ENCODE measurements at places on chromosomes 12 and 14.
A peak's percentile ranks its signal among the peaks of the same experiment; 100 is the strongest.

DNA sequence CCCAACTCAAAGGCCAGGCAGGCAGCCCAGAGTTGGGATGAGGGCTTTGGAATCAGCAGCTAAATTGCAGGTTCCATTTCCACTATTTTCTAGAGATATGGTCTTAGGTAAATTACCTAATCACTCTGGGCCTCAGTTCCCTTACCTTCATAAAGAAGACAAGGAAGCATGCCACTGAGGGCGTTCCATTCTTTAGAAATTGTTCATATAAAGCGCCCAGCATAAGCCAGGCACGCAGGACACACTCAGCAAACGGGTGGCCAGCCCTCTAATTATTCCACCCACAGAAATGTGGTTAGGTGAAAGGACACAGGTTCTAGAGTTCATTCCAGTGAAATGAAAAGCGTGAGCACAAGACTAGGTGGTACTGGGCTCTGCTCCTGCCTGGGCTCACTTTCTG is 87.9 kb upstream of the BCL11B start:
- no peak for DNase-seq

DNA sequence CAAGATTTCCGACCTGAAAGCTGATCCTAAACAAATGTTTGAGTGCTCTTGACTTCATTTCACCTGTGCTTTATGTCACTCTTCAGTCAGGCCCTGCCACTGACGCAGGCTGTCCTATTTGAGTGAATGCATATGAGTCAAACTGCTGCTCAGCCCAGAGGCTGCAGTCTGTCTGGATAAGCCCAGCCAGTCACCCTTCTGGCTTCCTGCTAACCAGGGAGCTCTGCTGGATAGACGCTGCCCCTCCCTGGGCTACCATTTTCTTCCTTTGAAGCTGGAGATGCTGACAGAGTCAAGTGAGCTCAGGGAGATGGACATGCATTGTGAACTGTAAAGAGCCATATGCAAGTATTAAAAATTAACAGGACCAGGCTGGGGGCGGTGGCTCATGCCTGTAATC is 5.1 kb upstream of the TUNAR start:
- no peak for DNase-seq

DNA sequence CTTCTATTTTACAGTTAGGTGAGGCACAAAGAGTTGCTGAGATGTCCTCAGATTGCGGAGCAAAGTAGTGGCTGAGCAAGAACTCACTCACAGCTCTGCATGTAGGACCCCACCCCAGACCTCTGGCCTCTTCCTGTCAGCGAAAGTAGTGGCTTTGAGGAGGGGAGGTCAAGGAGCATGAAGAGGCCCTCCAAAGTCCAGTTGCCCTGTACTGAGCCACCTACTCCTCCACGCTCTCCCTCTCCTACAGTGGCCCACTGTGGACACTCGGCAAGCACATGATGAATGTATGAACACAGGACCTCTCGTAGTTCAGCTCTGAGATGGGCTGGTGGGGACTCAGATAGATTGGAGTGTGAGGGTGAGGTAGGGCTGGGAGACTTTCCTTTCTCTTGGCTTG is 5.3 kb upstream of the PLEKHH1 start:
- DNase-seq = no peak

GRCh38 chr12:80157645-80158044 is 58.3 kb downstream of the OTOGL start:
- DNase-seq = no peak

DNA sequence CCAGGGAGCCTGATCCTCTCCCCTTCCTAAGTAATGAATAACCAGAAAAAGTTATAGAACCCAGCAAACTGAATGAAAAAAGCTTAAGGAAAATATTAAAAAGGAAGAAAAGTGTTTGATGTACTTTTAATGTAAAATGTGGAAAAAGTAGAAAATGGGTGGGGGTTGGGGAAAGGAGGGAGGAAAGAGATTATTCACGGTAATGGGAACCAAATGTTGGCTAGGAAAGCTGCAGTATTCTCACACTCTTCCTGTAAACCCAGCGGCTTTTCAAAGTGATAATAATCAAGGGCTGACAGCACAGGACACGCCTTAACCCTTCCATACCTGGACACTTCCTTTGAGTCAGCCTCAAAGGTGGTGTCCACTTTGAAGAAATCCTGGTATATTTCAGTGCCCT is 139.2 kb downstream of the TGFB3 start:
- DNase-seq = peak; percentile 54

DNA sequence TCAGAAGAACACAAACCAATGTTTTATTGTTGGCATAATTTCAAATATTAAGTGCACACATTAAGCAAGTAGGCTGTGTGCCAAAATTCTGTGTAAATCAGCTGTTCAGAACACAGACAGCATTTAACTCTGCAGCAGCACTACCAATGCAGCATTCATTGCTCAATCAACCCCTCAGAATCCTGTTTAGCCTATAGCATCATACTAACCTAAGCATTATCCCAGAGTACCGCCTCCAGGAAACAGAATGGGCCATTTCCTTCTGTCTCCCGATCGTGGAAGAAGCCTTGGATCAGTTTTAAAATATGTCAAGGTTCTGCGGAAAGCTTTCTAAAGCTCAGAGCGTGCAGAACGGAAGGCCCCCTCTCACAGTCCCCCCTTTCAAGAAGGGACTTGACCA is 3.3 kb downstream of the IL26 start:
- DNase-seq = no peak

GRCh38 chr14:98835825-98836100 is 436.2 kb downstream of the BCL11B start:
- no peak for DNase-seq

DNA sequence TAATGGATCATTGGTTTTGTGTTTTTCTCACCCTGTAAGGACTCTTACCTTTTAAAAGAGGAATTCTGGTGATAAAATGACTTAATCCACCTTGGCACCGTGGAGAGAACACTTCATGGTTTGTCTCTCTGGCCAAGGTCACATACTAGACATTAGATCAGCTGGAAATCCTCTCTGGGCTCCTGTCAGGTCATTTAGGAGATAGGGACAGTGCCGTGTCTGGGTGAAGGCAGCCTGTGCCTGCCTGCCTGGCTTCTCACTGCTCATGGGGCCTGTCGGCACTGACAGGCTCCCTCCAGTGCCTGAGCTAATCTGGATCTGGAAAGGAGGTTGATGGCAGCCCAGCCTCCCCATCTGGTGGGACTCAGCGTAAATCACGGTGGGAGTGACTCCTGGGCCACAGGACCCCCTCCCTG is 5.7 kb downstream of the CRADD start:
- DNase-seq = peak; percentile 66

DNA sequence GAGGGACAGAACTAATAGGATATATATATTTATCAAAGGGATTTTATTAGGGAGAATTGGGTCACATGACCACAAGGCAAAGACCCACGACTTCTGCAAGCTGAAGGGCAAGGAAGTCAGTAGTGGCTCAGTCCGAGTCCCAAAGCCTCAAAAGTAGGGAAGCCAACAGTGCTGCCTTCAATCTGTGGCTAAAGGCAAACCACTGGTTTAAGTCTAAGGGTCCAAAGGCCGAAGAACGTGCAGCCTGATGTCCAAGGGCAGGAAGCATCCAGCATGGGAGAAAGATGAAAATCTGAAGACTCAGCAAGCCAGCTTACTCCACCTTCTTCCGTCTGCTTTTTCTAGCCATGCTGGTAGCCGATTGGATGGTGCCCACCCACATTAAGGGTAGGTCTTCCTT is 157.9 kb upstream of the CRY1 start:
- no peak for DNase-seq

GRCh38 chr14:100400115-100400514 is 77.0 kb downstream of the SLC25A47 start:
- peak; percentile 53 for DNase-seq

DNA sequence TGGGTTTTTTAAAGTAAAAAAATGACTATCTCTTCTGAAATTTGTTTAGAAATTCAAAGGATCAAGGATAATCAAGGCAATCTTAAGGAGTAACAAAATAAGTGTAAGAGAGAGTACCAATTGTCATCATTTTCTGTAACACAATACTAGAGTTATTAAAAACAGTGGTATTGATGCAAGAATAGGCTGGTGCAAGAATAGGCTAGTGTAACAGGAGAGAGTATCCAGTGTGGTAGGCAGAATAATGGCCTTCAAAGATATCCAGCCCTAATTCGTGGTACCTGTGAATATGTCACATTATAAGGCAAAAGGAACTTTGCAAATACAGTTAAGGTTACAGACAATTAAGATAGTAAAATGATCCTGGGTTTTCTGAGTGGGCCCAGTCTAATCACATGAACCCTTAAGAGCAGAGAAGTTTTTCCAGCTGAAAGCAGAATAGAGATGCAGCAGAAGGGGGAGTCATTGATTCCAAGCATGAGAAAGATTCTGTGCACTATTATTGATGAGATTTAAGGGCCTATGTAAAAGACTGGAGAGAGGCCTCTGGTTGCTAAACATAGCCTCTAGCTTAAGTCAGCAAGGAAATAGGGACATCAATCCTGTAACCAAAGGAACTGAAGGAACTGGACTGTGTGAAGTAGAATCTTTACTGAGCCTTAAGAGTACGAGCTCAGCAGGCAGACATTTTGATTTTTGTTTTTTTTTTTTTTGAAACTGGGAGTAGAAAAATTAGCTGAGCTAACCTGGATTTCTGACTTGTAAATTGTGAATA is 134.1 kb downstream of the GPHN start:
- no peak for DNase-seq

DNA sequence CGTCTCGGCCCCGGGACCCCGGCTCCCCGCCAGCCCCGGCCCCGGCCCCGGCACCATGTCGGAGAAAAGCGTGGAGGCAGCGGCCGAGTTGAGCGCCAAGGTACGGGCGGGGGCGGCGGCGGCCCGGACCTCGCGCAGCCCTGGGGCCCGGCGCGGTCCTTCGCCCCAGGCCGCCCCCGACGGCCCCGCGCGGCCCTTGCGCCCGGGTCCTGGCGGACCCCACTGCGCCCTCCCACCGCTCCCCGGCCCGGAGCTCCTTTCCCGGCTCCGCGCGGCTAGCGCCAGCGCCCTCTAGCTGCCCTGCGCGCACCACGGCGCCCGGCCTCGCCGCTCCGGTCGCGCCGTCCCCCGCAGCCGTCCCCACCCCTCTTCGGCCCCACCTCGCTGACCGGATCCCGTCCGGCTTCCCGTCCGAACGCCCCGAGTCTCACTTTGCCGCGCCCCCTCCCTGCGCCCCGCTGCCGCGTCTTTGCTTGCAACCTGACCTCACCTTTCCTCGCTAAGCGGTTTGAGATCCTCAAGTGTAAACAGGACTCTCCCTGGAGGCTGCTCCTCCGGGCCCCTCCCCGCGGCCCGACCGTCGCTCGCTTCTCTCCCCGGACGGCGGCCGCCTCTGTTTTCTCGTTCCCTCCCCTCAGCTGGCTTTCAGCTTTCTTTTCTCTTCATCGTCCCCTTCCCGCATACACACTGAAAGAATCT is 637 bp downstream of the PTMS start:
- DNase-seq = peak; percentile 86

DNA sequence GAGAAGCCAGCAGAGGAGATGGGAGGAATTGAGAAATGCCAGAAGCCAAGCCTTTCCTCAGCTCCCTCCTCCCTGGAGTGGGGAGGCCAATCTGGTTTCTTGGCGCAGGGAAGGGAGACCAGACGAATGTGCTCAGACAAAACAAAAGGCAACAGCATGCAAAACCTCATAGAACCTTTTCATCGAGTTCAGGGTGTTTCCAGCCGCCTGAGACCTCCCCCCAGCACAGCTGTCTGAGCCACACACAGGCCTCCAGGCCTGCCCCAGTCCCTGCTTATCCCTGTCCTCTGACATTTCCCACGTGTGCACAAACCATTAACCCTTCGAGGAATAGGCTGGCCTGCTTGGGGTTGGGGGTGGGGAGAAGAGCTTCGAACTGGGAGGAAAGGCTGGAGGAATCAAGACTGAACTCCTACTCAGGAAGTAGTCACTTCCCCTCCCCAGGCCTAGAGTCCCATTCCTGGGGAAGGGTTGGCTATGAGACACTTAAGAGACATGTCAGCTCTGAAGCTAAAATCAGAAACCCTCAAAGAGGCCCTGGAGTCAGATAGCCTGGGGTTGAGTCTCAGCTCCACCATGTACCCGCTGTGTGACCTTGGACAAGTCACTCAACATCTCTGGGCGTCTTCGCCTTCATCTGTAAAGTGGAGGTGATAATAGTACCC is 10.7 kb downstream of the TBX3 start:
- peak; percentile 78 for DNase-seq

- peak; percentile 80 for DNase-seq
Observed at GRCh38 chr12:6914947-6915788, 788 bp downstream of the ENO2 start.

GRCh38 chr12:64912516-64913255 is 88.2 kb downstream of the TBC1D30 start:
- DNase-seq = no peak

DNA sequence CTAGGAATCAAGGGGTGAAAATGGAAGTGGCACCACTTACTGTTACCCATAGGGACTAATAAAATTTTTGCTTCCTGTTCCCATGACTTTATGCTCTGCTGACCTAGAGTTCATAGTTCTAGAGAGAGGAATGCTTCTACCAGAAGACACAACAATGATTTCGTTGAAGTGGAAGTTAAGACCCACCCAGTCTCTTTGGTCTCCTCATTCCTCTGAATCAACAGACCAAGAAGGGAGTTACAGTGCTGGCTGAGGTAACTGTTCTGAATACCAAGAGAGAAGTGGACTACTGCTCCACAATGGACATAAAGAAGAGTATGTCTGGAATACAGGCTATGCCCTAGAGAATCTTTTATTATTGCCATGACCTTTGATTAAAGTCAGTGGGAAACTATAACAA is 23.5 kb upstream of the DYRK2 start:
- no peak for DNase-seq

DNA sequence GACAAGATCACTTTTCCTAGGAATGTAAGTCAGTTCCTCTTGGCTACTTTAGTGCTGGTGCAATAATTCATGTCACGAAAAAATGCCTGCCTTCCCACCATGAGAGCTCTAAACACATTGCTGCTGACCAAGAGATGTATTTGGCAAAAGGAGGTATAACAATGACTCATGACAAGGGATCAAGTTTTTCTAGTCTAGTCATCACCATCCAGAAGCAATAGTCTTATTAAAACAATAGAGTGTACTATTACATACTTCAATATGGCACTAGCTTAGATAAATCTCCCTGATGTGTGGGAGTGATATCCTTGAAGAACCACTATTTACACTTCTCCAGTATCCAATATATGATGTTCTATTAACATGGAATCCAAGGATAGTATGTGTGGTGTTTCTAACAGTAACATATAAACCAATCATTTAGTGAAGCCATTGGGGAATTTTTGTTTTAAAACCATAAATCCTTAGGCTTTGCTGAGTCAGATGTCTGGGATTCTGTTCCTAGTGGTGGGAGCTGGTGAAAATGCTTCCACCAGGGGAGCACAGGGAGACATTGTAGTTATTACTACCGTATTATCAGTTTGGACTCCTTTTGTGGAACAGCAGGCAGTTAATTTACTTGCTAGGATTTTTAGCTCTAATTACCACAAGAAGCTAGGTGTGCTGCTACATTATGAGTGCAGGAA is 1387.5 kb downstream of the LRFN5 start:
- DNase-seq = no peak

GRCh38 chr12:26143291-26143690 is 18.5 kb upstream of the BHLHE41 start:
- DNase-seq = no peak

- peak; percentile 94 for DNase-seq
Observed at GRCh38 chr12:121095544-121096198, 37.0 kb upstream of the P2RX7 start.

Data from SK-N-SH (cell line).